ENCODE measurements at places on chromosomes 2 and 18. TPM values are rescaled to one million over a fixed set of nuclear protein-coding genes. Genes with fewer than 3 reads are reported as not detected.

The FBXO48 gene
- 0.90 TPM for polyA plus RNA-seq

The MZT2A gene
- polyA plus RNA-seq: 13.3 TPM

The CDH20 gene
- 1.2 TPM for polyA plus RNA-seq

The CRACDL gene
- 0.27 TPM for polyA plus RNA-seq

The DSG1 gene
- not detected for polyA plus RNA-seq

The ELOA2 gene
- not detected for polyA plus RNA-seq

The CTLA4 gene
- polyA plus RNA-seq: not detected

The LRRTM1 gene
- polyA plus RNA-seq: 1.5 TPM

The IL1F10 gene
- not detected for polyA plus RNA-seq

The MOCOS gene
- polyA plus RNA-seq: not detected

The RAB11FIP5 gene
- polyA plus RNA-seq: 15.6 TPM

The NPHP1 gene
- polyA plus RNA-seq: 6.0 TPM

The IL1B gene
- not detected for polyA plus RNA-seq

The ASB18 gene
- polyA plus RNA-seq: not detected

The MEP1B gene
- polyA plus RNA-seq: not detected

The ASPRV1 gene
- polyA plus RNA-seq: not detected

The AGAP1 gene
- polyA plus RNA-seq: 9.6 TPM

The DIPK1C gene
- 0.60 TPM for polyA plus RNA-seq

The ERICH2 gene
- 23.4 TPM for polyA plus RNA-seq

The GAL3ST2 gene
- polyA plus RNA-seq: not detected

The DYNAP gene
- not detected for polyA plus RNA-seq

The AQP12A gene
- polyA plus RNA-seq: not detected

The TXNDC2 gene
- not detected for polyA plus RNA-seq

The CNDP1 gene
- polyA plus RNA-seq: 2.3 TPM

The EMILIN1 gene
- not detected for polyA plus RNA-seq

The HOXD1 gene
- not detected for polyA plus RNA-seq

The CAVIN2 gene
- 0.55 TPM for polyA plus RNA-seq

The CRIM1 gene
- polyA plus RNA-seq: 4.4 TPM

The PLGLB1 gene
- 7.0 TPM for polyA plus RNA-seq

The VWA3B gene
- polyA plus RNA-seq: 0.04 TPM

The TEKT4 gene
- not detected for polyA plus RNA-seq

The MARCHF4 gene
- 0.17 TPM for polyA plus RNA-seq

The CCDC102B gene
- polyA plus RNA-seq: 26.7 TPM

The RGPD4 gene
- not detected for polyA plus RNA-seq

The TTC21B gene
- polyA plus RNA-seq: 33.0 TPM

The SERPINB5 gene
- polyA plus RNA-seq: not detected

The PKDCC gene
- not detected for polyA plus RNA-seq

The COLEC11 gene
- polyA plus RNA-seq: 46.8 TPM

The ZNF396 gene
- polyA plus RNA-seq: 2.4 TPM

The CHRNG gene
- not detected for polyA plus RNA-seq

The CTAGE1 gene
- polyA plus RNA-seq: not detected

The HOXD10 gene
- polyA plus RNA-seq: not detected

The EFEMP1 gene
- 18.0 TPM for polyA plus RNA-seq

The LONRF2 gene
- polyA plus RNA-seq: 7.2 TPM

The FAP gene
- 3.9 TPM for polyA plus RNA-seq

The TRIM54 gene
- not detected for polyA plus RNA-seq

The ZSWIM2 gene
- polyA plus RNA-seq: not detected

The AGXT gene
- not detected for polyA plus RNA-seq

The MGAT5 gene
- 23.8 TPM for polyA plus RNA-seq

The RELCH gene
- 17.4 TPM for polyA plus RNA-seq

The ABCB11 gene
- polyA plus RNA-seq: 0.03 TPM

The SCN1A gene
- polyA plus RNA-seq: 109 TPM
